Neuronal stem cell (in vitro differentiated cells): ENCODE measurements at places on chromosomes 16 and 17.

GRCh38 chr16:3922241-3922640 is 41.7 kb upstream of the CREBBP start:
- no peak overlapping the region for H3K27ac ChIP-seq
- DNase-seq, result no peak
- H3K4me1 ChIP-seq, result no peaks in the 10 kb centered on the region
- peaks cover 4% of the 10 kb centered on the region for H3K27me3 ChIP-seq

DNA sequence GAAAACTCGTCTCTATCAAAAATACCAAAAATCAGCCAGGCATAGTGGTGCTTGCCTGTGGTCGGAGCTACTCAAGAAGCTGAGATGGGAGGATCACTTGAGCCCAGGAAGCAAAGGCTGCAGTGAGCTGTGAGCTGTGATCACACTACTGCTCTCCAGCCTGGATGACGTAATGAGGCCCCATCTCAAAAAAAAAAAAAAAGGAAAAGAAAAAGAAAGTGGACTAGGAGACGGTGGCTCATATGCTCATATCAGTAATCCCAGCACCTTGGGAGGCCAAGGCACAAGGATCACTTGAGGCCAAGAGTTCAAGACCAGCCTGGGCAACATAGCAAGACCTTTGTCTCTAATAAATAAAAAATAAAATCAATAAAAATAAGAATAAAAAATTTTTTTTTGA is 8.8 kb upstream of the SUMO2 start:
- no peak overlapping the region for H3K27ac ChIP-seq
- no peaks in the 10 kb centered on the region for H3K36me3 ChIP-seq
- no peaks in the 10 kb centered on the region for H3K27me3 ChIP-seq
- H3K4me3 ChIP-seq, result no peak overlapping the region

DNA sequence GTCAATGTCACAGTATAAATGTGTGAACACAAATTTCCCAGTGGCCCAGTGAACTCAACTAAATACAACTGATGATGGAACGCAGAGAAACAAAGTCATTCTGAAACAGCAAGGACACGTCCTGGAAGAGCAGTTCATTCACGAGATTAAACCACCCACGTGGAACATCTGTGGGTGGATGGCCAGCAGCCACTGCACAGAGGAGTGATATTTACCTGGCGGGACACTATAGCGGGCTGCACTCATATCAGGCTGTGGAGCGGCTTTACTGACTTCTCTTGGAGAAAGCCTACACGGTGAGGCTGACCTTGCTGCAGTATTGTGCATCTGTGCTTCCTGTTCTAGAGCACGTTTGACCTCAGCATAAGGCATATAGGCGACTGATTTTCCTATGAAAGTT is 87.3 kb downstream of the TTC19 start:
- H3K4me1 ChIP-seq, result no peaks in the 10 kb centered on the region
- DNase-seq, result no peak
- no peak overlapping the region for H3K27ac ChIP-seq
- H3K4me3 ChIP-seq, result no peak overlapping the region

DNA sequence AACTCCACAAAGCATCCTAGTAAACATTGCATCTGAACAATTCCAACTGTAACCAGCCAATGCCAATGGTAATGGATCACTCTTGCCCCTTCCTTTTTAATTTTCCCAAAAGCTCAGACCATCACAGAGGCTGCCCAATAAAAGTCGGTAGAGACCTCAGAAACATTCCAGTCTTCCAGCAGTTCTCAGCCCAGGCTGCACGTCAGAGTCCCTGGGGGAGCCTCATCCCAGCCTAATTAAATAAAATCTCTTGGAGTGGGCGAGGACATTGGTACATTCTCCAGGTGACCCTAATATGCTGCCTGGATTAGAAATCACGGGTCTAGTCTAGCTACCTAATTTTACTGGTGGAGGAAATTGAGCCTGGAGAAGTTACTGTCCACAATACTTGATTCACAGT is 117.1 kb upstream of the MYOCD start:
- H3K36me3 ChIP-seq, result no peaks in the 10 kb centered on the region
- H3K27me3 ChIP-seq, result no peaks in the 10 kb centered on the region
- no peak overlapping the region for H3K4me3 ChIP-seq
- no peaks in the 10 kb centered on the region for H3K4me1 ChIP-seq
- DNase-seq, result no peak

DNA sequence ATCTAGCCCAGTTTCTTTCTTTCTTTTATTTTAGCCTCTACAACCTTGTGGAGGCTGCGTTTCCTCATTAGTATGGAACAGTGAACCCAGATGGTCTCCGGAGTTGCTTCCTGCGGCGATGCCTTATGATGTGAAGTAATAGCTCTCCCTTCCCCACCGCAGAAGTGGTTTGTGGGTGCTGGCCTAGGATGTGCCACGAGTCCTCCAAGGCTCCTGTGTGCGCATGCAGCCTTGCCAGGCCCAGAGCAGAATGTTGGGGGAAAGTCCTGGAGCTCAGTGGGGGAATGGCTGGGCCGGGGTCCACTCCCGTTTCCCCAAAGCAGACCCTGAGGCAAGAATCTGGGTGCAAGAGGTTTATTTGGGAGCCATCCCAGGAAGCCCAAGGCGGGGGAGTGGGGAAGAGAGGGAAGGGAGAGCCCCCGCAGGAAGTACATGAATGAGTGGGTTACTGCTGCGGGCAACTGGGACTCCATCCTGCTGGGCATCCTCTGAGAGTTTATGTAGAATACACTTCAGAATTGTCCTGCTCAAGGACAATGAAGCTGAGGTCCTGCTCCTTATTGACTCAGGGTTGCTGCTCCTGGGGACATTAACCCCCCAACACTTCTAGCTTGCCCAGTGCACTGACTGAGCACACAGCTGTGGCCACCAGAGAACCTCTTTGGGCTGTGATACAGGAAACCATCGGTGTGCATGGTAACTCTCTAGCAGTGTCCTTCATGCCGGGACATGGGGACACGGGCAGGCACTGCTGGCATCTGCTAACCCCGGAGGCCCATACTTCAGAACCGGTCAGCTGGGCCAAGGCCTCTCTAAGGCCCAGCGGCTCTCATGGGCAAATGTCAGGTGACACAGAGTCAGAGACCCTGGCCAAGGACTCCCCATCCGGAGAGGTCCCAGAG is 3.7 kb upstream of the HCRT start:
- H3K4me1 ChIP-seq, result peaks cover 15% of the 10 kb centered on the region
- no peak overlapping the region for H3K4me3 ChIP-seq
- no peak for DNase-seq
- no peaks in the 10 kb centered on the region for H3K36me3 ChIP-seq

DNA sequence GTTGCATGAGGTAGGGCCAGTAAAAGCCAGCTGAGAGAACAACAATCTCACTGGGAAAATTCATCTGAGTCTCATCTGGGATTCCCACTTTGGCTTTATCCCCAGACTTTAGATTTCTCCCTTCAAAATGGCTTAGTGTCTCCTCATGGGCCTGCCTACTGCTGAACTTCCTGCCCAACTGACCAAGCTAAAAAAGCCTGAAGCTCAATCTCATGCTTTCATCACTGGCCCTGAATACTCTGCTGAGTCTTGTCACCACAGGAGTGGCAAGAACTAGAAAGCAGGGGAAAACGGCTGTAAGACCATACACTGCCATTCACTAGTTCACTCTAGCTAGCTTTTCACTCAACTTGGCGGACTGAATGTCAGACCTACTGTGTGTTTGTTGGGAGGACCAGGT is 96.4 kb upstream of the NOG start:
- no peak overlapping the region for H3K27ac ChIP-seq
- no peaks in the 10 kb centered on the region for H3K36me3 ChIP-seq
- no peak for DNase-seq
- H3K4me3 ChIP-seq, result no peak overlapping the region
- no peaks in the 10 kb centered on the region for H3K4me1 ChIP-seq

DNA sequence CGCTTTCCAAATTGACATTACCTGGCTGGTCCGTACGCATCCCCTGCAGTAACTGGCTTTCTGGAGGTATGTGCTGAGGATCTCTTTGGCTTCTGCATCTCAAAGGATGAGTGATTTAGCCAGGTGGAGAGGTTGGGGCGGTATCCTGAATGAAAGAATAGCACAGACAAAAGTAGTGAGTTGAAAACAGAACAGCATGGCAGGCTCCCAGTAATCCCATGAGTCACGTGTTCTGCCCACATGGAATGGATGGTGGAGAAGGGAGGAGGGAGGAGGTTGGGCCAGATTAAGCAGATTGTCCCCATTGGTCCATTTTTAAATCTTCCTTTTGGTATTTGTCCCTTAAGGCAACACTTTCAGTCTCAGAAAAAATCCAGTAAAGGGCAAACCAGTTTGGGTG is 176.0 kb downstream of the WWOX start:
- no peak for DNase-seq
- no peaks in the 10 kb centered on the region for H3K36me3 ChIP-seq
- peaks cover 18% of the 10 kb centered on the region for H3K4me1 ChIP-seq
- no peaks in the 10 kb centered on the region for H3K27me3 ChIP-seq
- H3K27ac ChIP-seq, result no peak overlapping the region

GRCh38 chr17:17033466-17033865 is 8.8 kb upstream of the MPRIP start:
- H3K27me3 ChIP-seq, result no peaks in the 10 kb centered on the region
- H3K27ac ChIP-seq, result no peak overlapping the region
- no peak overlapping the region for H3K4me3 ChIP-seq
- no peak for DNase-seq
- peaks cover 9% of the 10 kb centered on the region for H3K4me1 ChIP-seq
- H3K36me3 ChIP-seq, result no peaks in the 10 kb centered on the region

DNA sequence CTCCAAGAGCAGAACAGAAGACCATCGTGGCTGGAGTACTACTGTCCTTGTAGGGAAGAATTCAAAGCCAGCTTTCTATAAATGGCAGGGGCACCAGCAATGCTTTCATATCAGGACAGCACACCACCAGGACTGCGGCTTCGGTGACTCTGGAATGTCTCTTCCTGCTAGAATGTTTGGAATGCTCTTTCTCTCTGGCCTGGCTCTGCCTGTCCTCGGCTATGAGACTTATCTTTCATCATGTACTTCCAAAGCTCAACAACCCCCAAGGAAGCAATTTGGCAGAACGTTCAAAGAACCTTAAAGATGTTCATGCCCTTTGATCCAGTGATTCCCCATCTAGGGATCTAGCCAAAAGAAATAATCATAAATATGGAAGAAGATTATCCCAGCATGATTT is 52.7 kb upstream of the NOG start:
- peaks cover 9% of the 10 kb centered on the region for H3K4me1 ChIP-seq
- no peak overlapping the region for H3K4me3 ChIP-seq
- no peaks in the 10 kb centered on the region for H3K27me3 ChIP-seq
- no peak for DNase-seq

- no peak overlapping the region for H3K4me3 ChIP-seq
- no peak for DNase-seq
- no peaks in the 10 kb centered on the region for H3K27me3 ChIP-seq
Measured at GRCh38 chr17:12588531-12588930, 77.2 kb upstream of the MYOCD start.

DNA sequence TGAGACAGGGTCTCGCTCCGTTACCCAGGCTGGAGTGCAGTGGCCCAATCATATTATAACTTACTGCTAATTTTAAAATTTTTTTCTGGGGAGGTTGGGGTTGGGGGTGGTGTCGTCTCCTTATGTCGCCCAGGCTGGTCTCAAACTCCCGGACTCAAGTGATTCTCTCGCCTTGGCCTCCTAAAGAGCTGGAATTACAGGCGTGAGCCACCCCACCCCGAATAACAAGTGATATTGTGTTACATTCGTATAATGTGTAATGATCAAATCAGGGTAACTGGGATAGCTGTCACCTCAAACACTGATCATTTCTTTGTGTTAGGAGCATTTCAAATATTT is 16.2 kb upstream of the KPNA2 start:
- peak; percentile 23 for DNase-seq
- H3K27ac ChIP-seq, result no peak overlapping the region
- no peak overlapping the region for H3K4me3 ChIP-seq
- H3K27me3 ChIP-seq, result no peaks in the 10 kb centered on the region
- no peaks in the 10 kb centered on the region for H3K36me3 ChIP-seq

DNA sequence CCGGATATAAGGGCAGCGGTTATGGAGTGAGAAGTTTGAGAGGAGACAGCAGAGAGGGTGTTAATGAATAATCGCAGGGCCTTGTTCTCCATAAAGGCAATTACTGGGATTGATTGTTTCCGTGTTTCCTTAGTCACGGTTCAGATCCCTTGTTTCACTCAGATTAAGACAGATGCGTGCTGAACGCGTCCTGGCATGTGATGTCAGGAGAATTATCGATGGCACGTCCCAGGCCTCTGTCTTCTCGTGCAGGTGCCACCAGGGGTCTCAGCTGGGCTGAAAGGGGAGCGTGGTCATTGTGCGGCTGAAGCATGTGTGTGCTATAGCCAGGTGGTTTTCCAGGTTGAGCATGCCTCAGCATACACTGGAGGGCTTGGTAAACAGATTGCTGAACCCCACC is 142.4 kb upstream of the NOL11 start:
- H3K4me3 ChIP-seq, result no peak overlapping the region
- DNase-seq, result no peak
- peaks cover 4% of the 10 kb centered on the region for H3K4me1 ChIP-seq
- H3K27ac ChIP-seq, result no peak overlapping the region
- no peaks in the 10 kb centered on the region for H3K27me3 ChIP-seq

DNA sequence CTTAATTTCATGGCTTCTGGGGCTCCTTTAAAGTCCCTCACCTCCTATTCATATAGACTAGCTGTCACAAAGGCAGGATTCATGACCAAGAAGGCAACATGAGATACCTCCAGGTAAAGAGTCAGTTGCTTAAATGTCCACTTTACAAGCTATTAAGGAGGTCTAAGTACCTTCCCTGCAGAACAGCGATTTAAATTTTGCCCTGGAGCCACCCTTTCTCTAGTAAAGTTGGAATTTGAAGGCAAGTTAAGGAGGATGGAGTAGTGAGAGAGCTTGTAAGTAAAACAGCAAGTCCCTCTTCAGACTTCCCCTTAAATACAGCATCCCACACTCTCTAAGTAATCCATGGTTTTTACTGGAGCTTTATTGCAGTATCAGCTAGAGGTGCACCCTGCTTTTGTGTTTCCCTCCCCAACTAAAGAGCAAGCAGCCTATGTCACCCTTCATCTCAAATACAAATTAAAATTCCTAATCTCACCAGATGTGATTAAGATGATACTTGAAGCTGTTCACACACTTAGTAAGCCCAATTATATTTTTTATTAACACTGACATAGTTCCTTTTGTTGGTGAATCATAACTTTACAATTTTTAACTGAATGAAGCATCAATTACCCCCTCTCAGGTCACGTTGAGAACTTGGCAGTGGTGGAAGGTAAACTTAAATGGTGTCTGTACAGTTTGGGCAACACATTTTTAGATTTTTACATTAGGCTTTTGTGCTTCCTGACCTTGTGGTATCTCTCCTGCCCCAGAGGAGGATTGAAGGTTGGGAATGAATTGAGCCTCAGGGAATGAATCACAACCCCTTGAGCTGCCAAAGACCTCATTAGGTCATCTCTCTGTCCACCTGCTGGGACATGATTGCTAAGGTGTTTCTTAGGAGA is 108.9 kb downstream of the TANGO6 start:
- H3K27ac ChIP-seq, result no peak overlapping the region
- no peak overlapping the region for H3K4me3 ChIP-seq
- DNase-seq, result no peak
- no peaks in the 10 kb centered on the region for H3K4me1 ChIP-seq
- H3K36me3 ChIP-seq, result no peaks in the 10 kb centered on the region
